SJCRH30 (cell line): ENCODE measurements at places on chromosomes 5 and 9.
A peak's percentile ranks its signal among the peaks of the same experiment; 100 is the strongest.

- no peaks in the 10 kb centered on the region for H3K36me3 ChIP-seq
- H3K4me1 ChIP-seq: no peaks in the 10 kb centered on the region
- no peaks in the 10 kb centered on the region for H3K27me3 ChIP-seq
These were observed 26.8 kb downstream of the YIPF5 start for GRCh38 chr5:144143625-144144024.

GRCh38 chr5:181187500-181188213, 17.3 kb downstream of the TRIM7 start:
- no peaks in the 10 kb centered on the region for H3K27me3 ChIP-seq
- peak overlapping the region; percentile 81 for H3K4me3 ChIP-seq
- peaks cover 3% of the 10 kb centered on the region for H3K4me1 ChIP-seq
- no peaks in the 10 kb centered on the region for H3K36me3 ChIP-seq

- H3K36me3 ChIP-seq: no peaks in the 10 kb centered on the region
- H3K27me3 ChIP-seq: no peaks in the 10 kb centered on the region
- no peak overlapping the region for H3K27ac ChIP-seq
- peaks cover 3% of the 10 kb centered on the region; the same call in 1 of the 2 replicates for H3K4me1 ChIP-seq
These were observed 104.0 kb upstream of the CDKN2B start for GRCh38 chr9:22112870-22113821.

DNA sequence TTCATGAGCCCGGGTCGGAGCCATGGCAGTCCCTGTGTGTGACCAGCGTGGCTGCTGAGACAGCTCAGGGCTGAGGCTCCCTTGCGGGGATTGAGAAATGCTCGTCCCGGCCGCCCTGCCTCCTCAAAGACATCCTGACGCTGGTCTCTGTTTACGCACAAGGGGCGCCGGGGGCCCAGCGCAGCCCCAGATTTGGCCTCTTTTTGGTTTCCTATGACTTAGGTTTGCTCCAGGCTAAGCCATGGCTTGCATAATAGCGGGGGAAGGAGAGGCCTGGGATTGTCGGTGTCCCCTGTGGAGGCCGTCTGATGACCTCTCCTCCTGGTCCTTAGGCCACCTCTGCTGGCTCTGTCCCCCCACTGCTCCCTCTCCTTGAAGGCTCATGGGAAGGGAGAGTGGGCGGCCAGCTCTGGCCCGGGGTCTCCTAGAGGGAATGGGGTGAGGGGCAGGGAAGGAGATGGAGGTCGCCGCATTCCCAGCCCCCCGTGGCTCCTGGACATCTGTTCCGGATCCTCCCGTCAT, 3.5 kb downstream of the LAMC3 start:
- no peak overlapping the region for H3K27ac ChIP-seq
- peaks cover 17% of the 10 kb centered on the region; the same call in 1 of the 2 replicates for H3K27me3 ChIP-seq
- no peaks in the 10 kb centered on the region for H3K36me3 ChIP-seq

DNA sequence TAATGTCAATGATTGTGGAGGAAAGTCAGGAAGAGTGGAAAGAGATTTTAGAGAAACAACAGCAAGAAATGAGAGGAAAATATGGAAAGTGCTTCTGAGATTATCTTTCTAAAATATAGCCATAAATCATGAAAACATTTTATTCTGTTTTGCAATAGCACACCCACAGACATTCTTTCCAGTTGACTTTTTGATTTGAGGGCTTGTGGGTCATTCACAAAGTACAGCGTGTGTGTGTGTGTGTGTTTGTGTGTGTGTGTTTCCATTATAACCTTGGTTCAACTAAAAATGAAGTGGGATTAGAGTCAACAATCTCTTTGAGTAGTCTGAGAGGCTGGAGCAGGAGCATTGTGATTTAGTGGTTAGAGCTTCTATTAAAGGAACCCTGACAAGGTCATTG, 116.6 kb upstream of the GAS1 start:
- no peaks in the 10 kb centered on the region for H3K4me1 ChIP-seq
- H3K27me3 ChIP-seq: no peaks in the 10 kb centered on the region
- H3K27ac ChIP-seq: no peak overlapping the region
- H3K36me3 ChIP-seq: no peaks in the 10 kb centered on the region

GRCh38 chr9:136053757-136054142, 41.3 kb downstream of the NACC2 start:
- DNase-seq: no peak
- H3K4me3 ChIP-seq: no peak overlapping the region
- H3K27me3 ChIP-seq: no peaks in the 10 kb centered on the region
- H3K4me1 ChIP-seq: peaks cover 41% of the 10 kb centered on the region
- H3K27ac ChIP-seq: no peak overlapping the region

GRCh38 chr9:79264511-79265355, 307.0 kb upstream of the TLE4 start:
- H3K27ac ChIP-seq: no peak overlapping the region
- H3K27me3 ChIP-seq: no peaks in the 10 kb centered on the region
- no peaks in the 10 kb centered on the region for H3K4me1 ChIP-seq
- no peak for DNase-seq
- H3K36me3 ChIP-seq: no peaks in the 10 kb centered on the region
- H3K4me3 ChIP-seq: no peak overlapping the region

DNA sequence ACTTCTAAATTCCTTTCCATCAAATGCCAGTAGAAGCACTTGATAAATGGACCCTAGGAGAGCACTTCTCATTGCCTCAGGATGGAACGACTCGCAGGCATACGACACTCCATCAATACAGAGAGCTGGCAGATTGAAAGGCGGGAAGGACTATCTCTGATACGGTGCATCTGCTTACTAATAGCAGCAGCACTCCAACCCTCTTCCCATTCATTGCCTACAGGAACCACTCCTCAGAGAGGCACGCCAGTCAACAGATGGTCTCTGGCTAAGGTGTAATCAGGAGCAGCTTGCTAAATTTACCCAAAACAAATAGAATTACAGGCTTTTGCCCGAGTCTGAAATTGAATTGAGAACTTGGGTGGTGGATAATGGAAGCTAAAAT, 168.1 kb downstream of the EFNA5 start:
- H3K27ac ChIP-seq: no peak overlapping the region
- DNase-seq: no peak

DNA sequence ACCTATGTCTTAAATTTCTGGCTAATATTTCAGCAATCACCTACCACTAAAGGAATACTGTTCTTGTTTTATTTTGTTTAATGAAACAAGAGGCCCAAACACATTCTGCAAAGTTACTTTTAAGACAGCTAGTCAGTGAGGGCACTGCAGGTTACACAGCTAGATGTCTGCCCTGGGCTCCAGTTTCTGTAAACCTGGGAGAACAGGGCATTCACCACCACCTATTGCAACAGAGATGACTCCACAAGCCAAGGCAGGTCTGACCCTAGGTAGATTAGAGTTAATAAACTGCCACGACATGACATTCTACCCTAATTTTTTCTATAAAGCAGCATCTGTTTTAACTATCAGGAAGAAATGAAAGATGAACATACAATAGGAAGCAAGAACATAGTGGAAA, 90.8 kb downstream of the SLF1 start:
- no peaks in the 10 kb centered on the region for H3K27me3 ChIP-seq
- peaks cover 30% of the 10 kb centered on the region for H3K4me1 ChIP-seq
- no peak for DNase-seq
- H3K4me3 ChIP-seq: no peak overlapping the region

GRCh38 chr9:75889977-75890471, 449 bp upstream of the PCSK5 start:
- no peaks in the 10 kb centered on the region; the same call in 1 of the 2 replicates for H3K36me3 ChIP-seq
- peak; percentile 49 for DNase-seq
- H3K4me3 ChIP-seq: peak overlapping the region; percentile 89
- H3K27me3 ChIP-seq: no peaks in the 10 kb centered on the region
- H3K4me1 ChIP-seq: 0 out of 2 replicates have a peak, but pooled peaks cover 7% of the 10 kb centered on the region
- H3K27ac ChIP-seq: peak overlapping the region; percentile 91

GRCh38 chr5:87101321-87101720, 166.4 kb upstream of the RASA1 start:
- H3K27ac ChIP-seq: no peak overlapping the region
- DNase-seq: no peak
- H3K27me3 ChIP-seq: no peaks in the 10 kb centered on the region
